ENCODE measurements at places on chromosomes 6 and 20.

DNA sequence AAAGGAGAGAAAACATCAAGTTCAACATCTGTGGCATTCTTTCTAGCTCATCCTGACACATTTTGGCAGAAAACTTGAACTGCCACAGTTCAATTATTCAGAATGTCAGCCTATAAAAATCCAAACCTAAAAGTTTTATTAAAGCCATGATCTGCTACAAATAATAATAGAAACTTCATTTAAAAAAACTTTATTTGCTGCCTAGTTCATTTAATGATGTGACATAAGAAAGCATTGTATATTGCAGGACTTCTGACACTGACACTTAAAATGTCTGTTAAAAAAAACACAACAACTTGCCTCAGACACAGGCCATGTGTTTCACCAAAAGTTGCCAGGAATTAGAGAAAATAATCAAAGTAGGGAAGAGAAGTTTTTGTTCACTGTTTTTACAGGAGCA lies 88.3 kb upstream of the HTR1E start:
- DNase-seq = no peak

GRCh38 chr6:35161776-35162607 lies 20.9 kb upstream of the TCP11 start:
- no peak for DNase-seq

DNA sequence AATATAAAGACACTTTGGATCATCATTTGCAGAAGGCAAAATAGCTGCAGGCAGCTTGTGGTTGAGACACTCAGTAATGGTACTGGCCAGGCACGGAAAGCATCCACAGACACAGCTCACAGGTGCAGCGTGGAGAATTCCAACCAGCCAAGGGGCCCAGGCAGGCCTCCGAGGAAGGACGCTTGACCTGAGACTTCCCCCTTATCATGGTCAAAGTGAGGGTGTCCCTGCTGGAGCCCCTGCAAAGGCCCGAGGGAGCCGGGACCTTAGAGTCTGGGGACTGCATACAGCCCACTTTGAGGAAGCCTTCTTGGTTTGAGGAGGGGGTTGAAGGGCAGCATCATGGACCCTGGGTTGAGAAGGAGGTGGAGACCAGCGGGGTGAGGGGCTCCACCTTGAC lies 15.1 kb upstream of the MYT1 start:
- no peak for DNase-seq

GRCh38 chr20:10555865-10556308 lies 117.9 kb downstream of the JAG1 start:
- DNase-seq = peak; percentile 38

GRCh38 chr6:156131221-156131903 lies 645.8 kb upstream of the ARID1B start:
- DNase-seq = no peak

DNA sequence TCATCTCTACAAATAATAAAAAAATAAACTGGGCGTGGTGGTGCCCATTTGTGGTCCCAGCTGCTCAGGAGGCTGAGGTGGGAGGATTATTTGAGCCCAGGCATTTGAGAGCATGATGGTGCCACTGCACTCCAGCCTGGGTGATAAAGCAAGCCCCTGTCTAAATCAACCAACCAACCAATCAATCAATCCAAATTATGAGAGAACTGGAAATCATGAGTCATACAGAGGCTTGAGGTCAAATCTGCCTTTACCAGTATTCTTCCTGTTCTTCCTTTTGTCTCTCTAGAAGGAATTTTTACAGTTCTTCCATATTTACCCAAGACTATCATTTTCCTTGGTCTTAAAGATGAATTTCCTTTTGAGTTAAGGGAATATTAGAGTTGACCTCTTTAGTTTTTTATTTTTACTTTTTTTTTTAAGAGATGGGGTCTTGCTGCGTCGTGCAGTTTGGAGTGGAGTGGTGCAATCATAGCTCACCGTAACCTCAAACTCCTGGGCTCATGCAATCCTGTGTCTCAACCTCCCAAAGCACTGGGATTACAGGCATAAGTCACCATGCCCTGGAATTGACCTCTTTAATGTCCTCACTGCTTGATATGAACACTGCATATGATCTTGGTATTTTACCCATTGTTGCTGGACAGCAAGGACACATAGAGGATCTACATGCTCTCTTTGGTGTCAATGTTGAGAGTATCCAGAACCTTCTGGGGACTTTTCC lies 44.1 kb upstream of the TXNDC5 start:
- DNase-seq = no peak

DNA sequence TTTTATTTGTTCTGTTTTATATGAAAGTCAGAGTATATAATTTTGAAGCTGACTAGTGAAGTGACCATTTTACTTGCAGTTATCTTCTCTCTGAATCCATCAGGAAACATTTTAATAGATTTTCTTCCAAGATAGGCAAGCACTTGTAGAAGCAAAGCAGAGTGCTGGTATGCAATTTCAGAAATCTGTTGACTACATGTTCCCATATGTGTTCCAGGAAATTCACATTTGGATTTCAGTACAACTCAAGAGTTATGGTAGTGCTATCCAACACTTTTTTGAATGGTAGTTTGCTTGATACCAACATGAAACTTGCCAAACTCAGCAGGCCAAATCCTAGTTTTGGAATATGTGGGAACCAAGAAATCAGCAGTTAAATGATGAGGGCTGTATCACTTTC lies 94.0 kb downstream of the CENPW start:
- no peak for DNase-seq

DNA sequence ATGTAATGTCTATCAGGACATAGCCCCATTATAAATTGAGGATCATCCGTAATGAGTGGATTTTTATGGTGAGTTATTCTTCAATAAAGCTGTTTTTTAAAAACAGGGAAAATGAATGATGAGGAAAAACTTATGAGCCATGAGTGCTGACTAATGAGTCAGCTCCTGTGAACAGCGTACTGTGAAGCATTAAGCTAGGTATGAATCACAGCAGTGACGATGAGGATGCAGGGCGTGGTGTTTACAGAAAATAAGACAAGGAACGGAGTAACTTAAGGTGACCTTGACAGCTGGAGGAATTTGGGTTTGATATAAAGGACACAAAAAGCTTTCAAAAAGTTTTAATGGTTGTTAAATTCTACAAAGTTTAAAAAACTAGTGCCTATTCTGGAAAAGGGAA lies 96.3 kb downstream of the FOXF2 start:
- DNase-seq = peak; percentile 47

DNA sequence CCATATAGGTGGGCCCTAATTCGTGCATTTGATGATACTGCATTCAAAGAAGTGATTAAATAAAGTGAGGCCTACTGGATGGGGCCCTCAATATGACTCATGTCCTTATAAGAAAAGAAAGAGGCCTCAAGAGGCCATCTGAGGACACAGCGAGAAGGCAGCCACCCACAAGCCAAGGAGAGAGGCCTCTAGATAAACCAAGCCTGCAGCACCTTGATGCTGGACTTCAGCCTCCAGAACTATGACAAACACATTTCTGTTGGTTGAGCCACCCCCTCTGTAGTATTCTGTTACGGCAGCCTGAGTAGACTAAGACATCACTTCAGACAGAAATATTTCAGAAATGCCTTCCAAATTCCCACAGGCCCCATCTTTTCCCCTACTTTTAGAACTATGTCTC lies 82.5 kb upstream of the PLEKHG1 start:
- no peak for DNase-seq

GRCh38 chr20:14536738-14537137 lies 199.3 kb upstream of the FLRT3 start:
- DNase-seq = no peak

DNA sequence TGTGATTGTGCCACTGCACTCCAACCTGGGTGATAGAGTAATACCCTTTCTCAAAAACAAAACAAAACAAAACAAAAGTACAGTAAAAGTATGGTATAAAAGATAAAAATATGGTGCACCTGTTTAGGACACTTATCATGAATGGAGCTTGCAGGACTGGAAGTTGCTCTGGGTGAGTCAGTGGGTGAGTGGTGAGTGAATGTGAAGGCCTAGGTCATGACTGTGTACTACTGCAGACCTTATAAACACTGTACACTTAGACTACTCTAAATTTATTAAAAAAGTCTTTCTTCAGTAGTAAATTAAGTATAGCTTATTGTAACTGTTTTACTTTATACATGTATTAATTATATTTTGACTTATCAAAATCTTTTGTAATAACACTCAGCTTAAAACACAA lies 46.0 kb downstream of the ZFP64 start:
- DNase-seq = no peak

GRCh38 chr6:169239181-169239580 lies 14.5 kb downstream of the THBS2 start:
- no peak for DNase-seq

DNA sequence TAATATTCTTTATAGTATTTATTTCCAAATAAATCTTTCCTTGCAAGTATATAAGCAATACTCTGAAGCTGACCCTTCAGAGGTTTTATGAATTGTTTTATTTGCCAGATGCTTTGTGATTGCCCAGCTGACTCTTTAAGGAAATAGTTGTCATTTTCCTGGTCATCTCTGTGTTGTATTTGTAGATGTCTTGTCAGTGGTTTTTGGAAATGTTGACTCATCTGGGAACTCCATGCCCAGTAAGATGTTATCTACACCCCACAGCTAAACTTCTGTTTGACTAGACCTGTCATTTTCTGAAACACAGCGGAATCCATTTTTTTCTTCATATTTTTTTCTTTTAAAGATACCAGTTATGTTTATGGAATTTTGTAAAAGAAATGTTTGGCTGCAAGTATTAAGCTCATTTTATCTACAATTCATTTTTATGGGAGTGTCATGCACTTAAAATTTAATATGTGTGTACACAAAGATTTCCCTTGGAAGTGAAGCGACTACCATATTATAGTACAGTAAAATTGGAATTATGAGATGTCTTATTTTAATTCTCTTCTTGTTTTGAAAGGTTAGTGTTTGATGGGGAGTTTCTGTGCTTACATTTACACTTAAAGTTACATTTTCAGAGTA lies 491.0 kb downstream of the NKAIN2 start:
- DNase-seq = peak; percentile 5

GRCh38 chr6:43339168-43339567 lies 30.3 kb downstream of the ZNF318 start:
- no peak for DNase-seq

- no peak for DNase-seq
Observed at GRCh38 chr6:41199552-41200246, 1.2 kb downstream of the TREML2 start.

- no peak for DNase-seq
Observed at GRCh38 chr20:33740189-33740588, 8.4 kb downstream of the ZNF341 start.

DNA sequence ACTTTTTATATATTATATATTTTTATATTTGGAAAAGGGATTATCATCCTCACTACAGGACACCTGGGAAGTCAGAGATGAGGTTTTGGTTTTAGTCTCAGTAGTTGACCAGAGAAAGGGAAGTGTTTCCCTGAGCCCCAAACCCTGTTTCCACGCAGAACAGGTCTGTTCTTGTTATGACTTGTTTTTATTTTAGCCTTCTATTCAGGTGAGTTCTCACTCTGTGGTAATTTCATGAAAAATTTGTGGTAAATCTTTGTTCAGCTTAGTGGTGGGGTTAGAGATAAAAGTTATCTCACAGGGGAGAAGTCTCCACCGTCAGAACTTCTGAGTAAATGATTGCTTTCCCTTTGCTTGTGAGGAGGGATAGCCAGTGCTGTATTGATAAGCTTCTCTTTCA lies 224.9 kb downstream of the FARS2 start:
- no peak for DNase-seq

DNA sequence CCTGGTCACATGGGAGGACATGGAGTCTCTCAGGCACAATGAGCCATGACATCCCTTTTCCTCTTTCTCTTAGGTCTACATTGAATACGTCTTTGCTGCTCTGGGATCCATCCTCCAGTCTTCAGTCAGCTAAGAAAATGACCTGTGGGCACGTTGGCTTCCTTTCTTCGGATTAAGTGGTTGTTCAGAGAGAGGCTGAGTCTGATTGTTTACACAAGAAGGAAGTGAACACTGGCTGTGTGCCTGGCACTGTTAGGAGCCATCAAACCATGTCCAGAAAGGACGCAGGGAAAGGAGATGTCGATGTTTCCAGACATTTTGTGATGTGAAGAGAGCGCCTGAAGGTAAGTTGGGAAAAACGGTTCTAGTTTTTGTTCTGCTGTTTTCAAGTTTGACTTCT lies 309.9 kb upstream of the CDYL start:
- DNase-seq = peak; percentile 34

GRCh38 chr6:112801468-112802080 lies 454.4 kb downstream of the RFPL4B start:
- DNase-seq = no peak

DNA sequence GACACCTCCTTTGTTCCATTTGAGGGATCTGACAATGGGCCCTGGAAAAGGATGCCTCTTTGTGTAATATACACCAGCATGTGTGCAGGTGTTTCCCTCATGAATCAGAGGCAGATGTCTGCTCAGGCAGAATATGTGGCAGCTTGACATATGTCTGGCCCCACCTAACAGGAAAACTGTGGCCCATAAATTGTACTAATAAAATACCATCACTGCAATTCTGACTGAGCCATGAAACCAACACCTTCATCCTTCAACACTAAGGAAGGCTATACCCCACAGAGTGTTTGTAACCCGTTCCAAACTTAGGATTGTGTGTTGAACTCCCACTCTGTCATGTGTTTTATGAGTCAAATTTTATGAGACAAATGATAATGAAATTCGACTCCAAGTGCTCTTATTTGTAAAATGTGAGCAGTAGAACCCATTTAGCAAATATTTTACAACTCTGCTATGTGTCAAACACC lies 22.7 kb downstream of the LAMA4 start:
- no peak for DNase-seq

- DNase-seq = no peak
Observed at GRCh38 chr20:49179368-49180277, 8.5 kb downstream of the STAU1 start.

DNA sequence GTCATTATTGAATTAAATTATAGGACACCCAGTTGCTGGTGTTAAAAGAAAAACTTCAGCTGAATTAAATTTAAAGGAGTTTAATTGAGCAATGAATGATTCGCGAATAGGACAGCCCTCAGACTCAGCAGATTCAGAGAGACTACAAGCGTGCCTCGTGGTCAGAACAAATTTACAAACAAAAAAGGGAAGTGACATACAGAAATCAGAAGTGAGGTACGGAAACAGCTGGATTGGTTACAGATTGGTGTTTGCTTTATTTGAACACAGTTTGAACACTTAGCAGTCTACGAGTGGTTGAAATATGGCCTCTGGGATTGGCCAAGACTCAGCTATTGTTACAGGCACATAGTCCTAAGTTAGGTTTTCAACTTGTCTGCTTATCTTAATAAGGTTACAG lies 25.8 kb upstream of the TNFRSF21 start:
- DNase-seq = no peak

- no peak for DNase-seq
Observed at GRCh38 chr6:156185113-156185512, 592.1 kb upstream of the ARID1B start.

DNA sequence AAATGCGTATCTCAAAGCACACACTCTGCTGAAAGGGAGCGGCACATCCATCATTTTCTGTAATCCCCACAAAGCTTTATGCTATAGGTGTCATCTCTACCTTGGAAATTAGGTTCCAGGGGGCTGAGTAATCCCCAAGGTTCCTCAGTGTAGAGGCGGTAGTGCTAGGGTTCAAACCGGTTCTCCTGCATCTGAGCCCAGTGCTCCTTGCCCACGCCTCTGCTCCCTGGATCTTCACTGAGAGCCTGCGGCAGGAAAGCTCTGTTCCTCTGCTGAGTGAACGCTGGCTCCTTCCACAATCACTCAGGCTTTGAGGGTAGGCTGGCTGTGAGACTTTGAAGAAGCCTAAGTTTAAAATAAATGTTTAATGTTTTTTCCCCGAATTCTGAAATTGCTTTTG lies 24.9 kb downstream of the SLC22A23 start:
- DNase-seq = no peak

Data from astrocyte of the cerebellum (primary cell).